ENCODE measurements at places on chromosomes 3 and 15.

- DNase-seq, result no peak
Measured at GRCh38 chr3:42652611-42653302, 740 bp upstream of the ZBTB47 start.

DNA sequence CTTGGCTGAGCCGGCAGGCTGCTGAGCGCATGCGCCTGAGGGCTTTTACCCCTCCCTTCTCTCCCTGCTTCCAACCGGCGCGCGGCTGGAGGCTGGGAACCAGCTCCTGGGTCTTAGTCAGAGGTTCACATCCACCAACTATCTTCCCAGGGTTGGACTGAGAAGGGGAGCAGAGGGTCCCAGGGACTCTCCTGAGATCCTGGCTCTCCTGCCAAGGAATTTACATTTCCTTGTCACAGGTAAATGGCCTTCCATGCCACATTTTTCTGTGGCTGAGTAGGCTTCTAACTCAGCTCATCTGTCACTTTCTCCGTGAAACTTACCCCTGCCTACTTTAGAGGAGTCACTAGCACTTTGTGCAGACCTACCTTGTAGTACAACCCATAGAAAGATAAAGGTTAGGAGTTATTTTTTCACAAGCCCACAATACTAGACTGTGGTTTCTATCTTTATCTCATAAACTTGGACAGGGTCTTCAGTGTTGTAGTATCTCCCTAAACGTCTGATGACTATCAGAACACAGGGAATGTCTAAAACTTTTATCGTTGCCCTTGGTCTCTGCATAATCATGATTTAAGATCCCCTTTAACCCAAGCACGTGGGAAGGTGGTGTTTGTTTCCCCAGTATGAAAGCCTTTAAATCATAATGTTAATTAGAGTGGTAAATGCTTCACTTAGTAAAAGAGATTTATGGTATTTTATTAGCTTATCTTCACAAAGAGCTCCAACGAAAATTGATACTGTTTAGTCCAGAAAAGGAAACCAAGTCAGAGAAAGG lies 638 bp upstream of the TBC1D5 start:
- no peak for DNase-seq

DNA sequence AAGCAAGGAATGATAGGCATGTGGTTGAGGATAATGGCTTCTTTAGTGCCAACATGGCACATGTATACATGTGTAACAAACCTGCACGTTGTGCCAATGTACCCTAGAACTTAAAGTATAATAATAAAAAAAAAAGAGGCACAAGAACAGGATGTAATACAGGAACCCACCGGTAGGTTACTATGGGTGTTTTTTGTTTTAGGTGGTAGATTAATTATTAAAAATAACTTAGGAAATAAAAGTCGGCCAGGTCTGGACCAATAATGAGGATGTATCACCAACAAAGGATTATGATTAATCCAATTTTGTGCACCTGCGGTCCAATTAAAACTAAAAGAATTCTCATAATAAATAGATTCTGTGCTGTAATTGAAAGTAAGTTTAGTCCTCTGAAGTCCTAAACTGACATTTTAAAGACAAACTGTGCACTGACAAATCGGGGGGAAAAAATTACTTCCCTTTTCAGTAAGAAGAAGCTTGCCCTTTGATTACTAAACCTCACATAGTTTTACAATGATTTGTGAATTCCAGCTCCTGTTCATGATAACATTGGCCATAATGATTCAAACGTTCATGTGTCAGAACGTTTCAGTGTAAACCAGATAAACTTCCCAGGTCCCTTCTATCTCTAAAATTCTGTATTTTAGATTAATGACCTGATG lies 62.2 kb downstream of the CASR start:
- DNase-seq, result no peak

GRCh38 chr15:99683000-99683670 lies 50.1 kb downstream of the LYSMD4 start:
- DNase-seq, result no peak

GRCh38 chr3:48276911-48277641 lies 36.2 kb downstream of the ZNF589 start:
- no peak for DNase-seq

DNA sequence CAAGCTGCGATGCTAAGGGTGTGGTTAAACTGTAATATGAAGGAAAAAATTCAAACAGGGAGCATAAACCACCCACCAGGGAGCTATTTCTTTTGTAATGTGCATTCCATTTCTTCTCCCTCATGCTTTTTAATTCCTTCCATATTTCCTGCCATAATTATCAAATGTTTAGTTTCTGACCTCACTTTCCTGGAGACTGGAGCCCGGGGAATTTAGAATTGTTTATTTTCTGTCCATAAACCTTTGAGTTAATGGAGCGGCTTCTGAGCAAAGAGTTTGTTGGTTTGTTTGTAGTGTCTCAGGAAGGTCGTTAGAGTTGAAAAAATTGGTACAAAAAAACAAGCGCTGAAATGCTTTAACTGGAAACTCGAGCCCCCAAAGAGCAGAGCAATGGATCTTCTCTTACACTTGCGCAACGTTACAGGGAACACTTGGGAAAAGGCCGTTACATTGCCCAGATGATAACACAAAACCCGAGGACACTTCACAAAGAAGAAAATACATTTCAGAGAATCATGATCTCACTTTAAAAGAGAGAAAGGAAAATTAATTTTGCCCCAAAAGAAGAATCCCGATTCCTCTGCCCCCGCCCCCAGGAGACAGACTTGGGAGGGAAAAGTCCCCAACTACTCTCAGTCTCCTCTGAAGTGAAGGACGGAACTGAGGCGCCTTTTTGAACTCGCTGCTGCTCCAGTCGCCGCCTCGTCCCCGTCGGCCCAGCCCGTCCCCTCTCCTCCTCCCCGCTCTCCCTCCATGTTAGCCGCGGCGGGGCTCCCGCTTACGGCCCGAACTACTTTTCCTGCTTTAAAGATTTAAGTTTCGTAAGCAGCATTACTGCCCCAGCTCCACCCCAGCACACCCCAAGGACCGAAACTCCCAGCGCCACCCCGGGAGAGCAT lies 842 bp downstream of the FSTL1 start:
- no peak for DNase-seq

DNA sequence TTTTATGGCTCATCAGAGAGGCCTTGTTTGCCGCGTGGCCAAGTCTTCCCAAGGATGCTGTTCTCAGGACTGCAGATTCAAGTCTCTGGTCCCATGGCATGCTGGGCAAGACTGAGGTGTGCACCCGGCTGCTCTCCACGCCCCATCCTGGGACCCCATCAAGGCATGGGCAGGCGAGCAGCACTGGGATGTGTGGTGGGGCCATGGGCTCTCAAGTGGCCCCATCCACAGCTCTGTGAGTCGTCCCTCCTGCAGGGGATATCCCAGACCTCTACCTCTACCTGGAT lies 13.1 kb upstream of the GP9 start:
- DNase-seq, result no peak

DNA sequence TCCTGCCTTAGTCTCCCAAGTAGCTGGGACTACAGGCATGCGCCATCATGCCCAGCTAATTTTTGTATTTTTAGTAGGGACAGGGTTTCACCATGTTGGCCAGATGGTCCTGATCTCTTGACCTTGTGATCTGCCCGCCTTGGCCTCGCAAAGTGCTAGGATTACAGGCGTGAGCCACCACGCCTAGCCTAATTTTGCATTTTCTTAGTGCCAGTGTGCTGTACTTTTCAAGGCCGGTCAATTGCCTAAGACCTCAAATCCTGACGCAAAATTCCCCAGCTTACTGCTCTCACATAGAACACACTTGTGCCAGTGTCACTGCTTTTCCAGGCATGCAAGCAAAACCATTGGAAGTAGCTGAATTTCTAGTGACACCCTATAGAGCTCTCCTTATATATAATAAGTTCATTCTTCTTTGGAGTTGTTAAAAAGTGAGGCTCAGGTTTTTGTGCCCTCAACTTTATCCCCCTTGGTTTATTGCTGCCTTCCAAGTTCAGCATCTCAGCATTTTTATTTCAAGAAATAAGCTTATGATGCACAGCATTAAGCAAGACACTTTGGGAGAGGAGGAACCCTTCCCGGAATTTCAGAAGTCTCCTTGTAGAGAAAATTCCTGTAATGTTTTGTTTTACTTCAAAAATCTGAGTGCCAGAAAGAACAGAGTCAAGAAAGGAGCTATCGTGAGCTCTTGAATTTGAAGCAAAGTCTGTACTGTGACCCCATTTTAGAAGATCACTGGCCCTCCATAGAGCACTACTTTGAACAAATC lies 93.2 kb downstream of the FILIP1L start:
- no peak for DNase-seq

GRCh38 chr3:46910166-46910760 lies 32.7 kb downstream of the PTH1R start:
- no peak for DNase-seq

GRCh38 chr15:69921626-69922619 lies 175.8 kb downstream of the TLE3 start:
- DNase-seq, result no peak

DNA sequence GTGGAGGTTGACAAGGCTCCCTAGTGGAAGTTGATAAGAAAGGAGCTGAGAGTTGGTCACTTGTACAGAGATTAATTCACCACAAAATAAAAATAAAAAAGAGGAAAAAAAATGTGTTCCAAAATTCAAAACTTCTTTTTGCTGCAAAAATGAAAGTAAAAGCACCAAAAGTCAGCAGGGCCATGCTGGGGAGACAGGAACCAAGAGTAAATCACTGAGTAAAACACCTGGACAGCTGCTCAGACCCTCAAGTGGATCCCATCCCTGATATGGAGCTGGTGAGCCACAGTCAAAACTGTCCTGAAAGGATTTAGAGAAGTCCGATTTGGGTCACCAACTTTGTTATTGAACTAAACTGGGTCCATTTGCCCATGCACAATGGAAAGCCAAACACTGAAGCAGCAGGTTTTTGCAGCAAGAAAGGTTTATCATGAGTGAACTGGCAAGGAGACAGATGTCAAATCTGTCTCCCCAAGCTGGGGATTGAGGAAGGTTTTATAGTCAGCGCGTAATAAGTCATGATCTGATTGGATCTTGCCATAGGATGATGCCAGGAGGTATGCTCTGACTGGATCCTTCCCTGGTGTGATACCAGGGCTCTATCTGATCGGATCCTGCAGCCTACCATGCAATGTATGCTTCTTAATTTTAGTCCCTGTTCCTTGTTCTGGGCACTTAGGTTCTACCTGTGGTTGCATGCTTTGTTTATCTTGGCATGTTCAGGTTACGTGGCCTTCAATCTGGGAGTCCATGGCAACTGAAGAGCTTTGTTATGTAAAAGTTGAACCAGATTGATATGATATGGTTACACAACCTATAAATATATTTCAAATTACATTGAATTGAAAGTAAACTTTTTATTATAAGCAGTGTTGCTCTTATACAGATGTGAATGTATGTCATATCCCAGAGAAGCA lies 313.2 kb downstream of the POLQ start:
- no peak for DNase-seq

DNA sequence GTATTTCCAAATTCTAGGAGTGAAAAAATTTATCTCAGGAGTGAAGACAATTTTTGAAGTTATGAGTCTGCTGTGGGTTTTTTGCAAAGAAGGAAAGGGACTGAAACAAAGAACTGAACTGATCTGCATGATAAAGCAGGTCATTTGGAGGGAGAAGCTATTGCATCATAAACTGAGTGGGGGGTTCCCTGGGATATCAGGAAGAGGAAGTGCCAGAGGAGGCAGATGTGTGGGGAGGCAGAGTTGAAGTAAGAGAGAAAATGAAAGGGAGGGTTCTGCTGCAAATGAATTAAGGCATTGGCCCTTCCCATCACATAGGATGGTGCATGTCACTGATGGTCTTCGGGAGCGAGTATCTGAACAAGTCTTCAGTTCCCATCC lies 379.2 kb downstream of the VPS13C start:
- DNase-seq, result no peak

GRCh38 chr3:119380697-119381096 lies 82.7 kb downstream of the TMEM39A start:
- DNase-seq, result no peak

DNA sequence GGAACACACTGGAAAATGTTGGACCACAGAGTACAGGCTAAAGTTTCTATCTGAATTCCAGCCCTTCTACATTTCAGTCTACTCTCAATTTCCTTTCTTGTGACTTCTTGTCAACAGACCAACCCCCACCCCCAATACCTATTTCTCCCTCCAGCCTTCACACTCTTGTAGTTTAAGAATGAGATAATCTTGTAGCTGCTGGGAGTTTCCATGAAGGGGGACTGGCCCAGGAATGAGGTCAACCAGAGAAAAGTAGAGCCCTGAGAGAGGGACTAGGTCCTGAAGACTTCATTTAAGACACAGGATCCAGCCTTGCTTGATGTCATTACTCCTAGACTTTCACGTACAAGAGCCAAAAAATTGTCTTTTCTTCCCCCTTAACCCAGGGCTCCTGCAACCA lies 29.5 kb upstream of the FAM107A start:
- DNase-seq, result no peak

DNA sequence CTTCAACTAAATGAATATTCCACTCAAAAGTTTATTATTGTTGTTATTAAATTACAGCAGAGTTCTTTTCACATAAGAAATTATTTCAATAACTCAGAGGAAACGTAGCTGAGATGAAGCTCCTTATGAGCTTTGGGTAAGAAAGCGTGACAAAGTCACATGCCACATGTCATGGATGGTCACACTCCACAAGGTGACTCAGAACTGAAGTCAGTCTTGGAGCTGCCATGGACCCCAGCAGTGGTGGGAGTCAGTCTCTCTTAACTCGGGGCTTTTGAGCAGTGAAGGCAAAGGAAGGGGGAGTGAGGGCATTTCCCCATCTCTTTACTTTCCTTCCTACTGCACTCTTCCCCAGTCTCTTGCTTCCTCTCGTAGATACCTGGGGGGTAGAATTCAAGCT lies 87.5 kb upstream of the FAM3D start:
- no peak for DNase-seq

DNA sequence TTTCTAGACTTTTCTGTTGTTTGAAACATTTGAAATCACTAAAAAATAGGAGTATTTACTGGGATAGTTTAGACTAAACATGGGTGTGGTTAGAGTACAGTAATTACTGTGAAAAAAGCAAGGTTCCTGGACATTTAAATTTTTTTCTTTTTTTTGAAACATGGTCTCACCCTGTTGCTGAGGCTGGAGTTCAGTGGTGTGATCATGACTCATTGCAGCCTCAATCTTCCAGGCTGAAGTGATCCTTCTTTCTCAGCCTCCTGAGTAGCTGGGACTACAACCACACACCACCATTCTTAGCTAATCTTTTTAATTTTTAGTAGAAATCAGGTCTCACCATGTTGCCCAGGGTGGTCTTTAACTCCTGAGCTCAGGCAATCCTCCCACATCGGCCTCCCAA lies 20.4 kb upstream of the CELF6 start:
- DNase-seq, result no peak

DNA sequence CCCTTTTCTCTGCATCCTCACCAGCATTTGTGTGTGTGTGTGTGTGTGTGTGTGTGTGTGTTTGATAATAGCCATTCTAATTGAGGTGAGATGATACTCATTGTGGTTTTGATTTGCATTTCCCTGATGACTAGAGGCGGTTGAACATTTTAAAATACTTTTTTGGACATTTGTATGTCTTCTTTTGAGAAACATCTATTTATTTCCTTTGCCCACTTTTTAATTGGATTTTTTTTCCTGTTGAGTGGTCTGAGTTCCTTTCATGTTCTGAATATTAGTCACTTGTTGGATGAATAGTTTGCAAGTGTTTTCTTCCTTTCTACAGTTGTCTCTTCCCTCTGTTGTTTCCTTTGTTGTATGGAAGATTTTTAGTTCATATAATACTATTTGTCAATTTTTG lies 54.3 kb upstream of the THSD4 start:
- DNase-seq, result no peak

All from stimulated activated CD4-positive, alpha-beta T cell treated with anti-CD3 and anti-CD28 coated beads, Interleukin-15, amount 100 ng/mL, for 1 hour (primary cell).